Activated CD4-positive, alpha-beta T cell treated with anti-CD3 and anti-CD28 coated beads, Interleukin-2, amount 50 U/mL, for 1 hour (primary cell): ENCODE measurements at places on chromosomes 4 and X.

GRCh38 chr4:159006202-159006601 lies 96.7 kb upstream of the RAPGEF2 start:
- DNase-seq, result no peak

GRCh38 chr4:82865592-82865991 lies 25.4 kb downstream of the SEC31A start:
- no peak for DNase-seq

GRCh38 chr4:36979533-36979932 lies 265.0 kb upstream of the NWD2 start:
- DNase-seq, result no peak

DNA sequence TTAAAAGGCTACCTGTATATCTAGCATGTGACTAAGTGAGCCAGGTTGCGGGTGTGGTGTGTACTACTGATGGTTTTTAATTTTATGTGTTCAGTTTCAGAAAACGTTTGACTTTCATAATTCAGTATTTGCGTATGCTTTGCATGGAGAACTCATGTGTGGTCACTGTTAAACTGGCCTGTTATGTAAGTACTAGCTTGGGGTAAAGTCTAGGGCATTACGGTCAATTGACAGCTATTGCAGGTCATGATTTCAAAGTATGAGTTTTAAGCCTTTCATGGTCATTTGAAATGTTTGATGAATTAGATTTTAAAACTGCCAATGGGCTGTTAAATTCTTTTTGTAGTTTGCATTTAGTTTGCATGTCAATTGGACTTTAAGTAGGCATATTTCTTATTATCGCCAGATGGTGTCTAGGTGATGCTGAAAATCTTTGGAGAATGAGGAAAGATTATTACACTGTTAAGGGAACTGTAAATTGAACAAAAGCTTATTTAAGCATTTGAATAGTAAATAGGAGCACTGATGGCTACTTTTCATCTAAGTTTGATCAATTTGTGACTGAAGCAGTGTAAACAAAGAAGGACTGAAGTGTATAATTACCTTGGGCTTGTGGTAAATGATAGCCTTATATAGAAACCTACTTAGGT lies 563.4 kb downstream of the DACH2 start:
- DNase-seq, result no peak

DNA sequence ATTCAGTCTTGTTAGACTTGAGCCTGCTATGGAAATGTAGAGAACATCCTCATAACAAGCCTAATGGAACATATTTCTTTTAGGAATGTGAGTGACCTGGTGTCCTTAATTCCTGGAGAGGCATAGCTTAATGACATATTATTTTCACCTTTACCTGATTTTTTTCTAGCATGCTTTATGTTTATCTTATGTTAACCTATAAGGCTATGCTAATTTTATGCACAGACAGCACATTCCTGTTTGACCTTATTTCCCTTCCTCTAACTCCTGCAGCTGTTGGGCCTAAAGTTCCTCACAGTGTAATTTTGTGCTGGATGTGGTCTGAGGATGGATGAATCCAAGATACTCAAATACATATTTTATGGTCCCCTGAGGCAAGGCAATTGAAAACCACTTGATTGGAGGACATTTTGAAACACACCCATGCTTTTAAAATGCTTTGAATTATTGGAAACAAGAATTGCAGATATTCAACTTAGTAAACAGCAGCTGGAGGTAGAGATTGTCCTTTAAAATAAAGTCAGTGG lies 111.5 kb downstream of the LARP7 start:
- no peak for DNase-seq

GRCh38 chr4:106981431-106981830 lies 54.7 kb downstream of the DKK2 start:
- DNase-seq, result no peak

GRCh38 chrX:12987900-12988594 lies 13.1 kb downstream of the TMSB4X start:
- no peak for DNase-seq

DNA sequence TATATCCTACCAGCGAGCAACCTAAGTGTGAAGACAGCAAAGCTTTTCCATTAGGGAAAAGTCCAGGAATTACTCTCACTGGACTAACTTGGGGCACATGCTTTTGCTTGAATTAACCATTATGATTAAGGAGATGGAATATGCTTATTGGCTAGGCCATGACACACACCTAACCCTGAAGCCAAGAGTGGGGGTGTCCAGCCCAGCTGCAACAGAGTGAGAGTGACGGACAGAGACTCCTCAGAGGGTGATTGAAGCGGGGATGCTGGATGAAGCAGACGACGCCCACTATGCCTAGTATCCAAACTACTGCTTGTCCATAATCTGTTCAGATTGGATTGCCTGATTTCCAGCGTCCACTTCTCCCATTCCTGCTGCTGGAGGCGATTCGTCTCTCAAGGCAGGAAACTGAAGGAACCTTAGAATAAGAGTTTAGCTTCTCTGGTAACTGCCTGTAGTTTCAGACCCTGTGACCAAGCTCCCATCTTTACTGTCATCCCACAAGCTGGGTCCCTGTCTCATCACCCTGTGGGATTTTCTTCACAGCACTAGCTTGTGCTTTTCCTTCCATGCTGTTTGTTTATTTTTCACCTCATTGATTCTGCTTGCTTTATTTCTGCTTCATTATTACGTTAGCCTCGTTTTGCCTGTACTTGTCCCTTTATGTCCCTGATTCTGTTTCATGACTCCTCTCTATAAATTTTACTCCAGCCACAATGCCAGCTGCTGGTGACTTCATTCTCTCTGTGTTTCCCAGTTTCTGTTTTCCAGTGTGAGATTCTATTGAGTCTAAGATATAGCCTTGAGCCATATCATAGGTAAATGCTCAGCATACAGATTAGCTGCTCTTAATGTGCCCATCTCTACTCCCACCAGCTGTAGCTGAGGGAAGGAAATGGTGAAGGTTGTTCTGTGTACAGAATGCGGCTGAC lies 19.0 kb downstream of the FAM47E start:
- DNase-seq, result no peak

- DNase-seq, result no peak
Observed at GRCh38 chr4:97496298-97496873, 646.9 kb downstream of the STPG2 start.

- DNase-seq, result no peak
Observed at GRCh38 chr4:2320152-2320551, 58.2 kb upstream of the MXD4 start.

GRCh38 chr4:25466966-25467697 lies 90.1 kb downstream of the ANAPC4 start:
- no peak for DNase-seq

DNA sequence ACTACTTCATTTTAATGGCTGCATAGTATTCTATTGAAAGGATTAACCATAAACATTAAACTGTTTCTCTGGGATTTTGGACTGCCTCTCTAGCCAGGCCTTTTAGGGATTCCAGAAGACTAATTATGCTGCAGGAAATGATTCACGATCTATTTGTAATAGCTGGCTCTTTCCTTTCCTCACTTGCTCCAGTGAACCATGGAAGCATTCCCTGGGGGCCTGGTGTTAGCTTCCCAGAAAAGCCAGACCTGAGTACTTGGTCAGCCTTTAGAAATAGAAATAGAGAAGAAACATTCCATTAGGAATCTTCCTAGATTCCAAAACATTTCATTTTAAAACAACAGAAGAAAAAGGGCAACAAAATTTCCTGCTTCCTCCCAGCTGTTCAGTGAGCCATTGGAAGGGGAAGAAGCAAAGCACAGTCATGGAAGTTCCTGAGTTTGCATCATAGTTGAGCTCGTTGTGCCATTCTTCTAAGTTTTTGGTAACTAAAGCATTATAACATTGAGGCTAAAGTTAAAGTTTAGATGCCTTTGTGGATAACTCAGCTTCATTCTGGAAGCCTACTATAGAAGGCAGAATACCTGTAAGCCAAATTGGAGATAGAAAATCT lies 83.5 kb downstream of the NPNT start:
- no peak for DNase-seq

DNA sequence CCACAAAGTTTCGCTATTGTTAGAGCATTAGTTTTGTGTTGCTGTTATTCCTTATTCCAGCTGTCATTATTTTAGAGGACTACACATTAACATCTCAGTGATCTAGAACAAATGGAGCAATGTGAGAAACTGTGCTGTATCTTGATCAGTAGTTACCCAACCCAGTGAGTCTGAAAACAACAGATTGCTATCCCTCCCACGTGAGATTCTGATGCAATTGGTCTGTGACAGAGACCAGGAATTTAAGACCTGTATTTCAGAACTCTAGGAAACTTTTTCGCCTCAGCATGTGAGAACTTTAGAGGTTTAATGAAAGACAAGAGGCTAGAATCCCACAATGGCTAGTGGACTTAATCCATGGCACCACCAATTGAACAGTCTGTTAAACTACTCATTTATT lies 35.7 kb upstream of the CDS1 start:
- DNase-seq, result no peak

DNA sequence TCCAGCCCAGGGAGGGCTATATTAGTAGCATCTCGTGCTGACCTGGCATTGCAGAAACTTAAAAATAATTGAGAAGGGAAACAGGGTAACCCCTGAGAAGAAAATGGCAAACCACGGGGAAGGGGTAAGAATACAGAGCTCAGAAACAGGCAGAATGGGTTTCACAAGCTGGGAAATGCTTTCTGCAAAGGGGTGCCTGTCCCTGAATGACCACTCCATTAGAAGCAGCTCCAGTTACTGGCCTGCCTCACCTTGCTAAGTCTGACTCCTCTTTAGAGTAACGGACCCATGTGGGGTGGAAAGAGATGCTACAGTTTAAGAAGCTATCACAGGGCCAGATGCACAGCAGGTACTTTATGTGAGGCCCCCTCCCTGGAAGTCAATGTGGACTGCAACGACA lies 2.5 kb downstream of the WDR1 start:
- DNase-seq, result no peak

- DNase-seq, result no peak
Observed at GRCh38 chrX:139862208-139862607, 70.6 kb downstream of the ATP11C start.

GRCh38 chr4:76016393-76016792 lies 6.9 kb downstream of the CXCL10 start:
- no peak for DNase-seq

GRCh38 chr4:7793186-7793585 lies 146.5 kb downstream of the AFAP1 start:
- DNase-seq, result no peak

DNA sequence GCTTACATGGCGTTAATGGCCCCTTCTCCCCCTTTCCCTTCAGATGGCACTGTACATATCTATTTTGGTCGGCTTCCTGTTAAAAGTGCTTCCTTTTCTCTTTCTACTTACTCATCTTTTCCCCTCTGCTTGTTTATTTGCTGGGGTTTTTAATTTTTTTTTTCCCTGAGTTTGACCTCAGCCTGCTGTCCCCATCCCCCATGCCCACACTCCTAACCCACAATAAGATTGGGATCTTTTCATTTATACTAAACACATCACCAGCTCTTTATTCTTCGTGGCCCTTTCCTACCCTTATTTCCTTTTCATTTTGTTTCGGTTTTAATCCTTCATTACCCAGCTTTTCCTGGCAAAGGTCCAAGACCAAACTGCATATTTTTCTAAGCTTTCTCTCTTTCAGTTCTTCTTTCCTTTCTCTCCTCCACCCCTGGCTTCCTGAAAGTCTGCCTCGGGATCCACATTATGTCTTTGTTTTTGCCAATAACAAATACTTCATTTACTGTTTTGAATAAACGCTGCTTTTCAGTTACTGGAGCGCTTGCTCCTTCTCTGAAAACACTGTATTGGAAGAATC lies 152.0 kb upstream of the USP9X start:
- DNase-seq, result peak; percentile 11

DNA sequence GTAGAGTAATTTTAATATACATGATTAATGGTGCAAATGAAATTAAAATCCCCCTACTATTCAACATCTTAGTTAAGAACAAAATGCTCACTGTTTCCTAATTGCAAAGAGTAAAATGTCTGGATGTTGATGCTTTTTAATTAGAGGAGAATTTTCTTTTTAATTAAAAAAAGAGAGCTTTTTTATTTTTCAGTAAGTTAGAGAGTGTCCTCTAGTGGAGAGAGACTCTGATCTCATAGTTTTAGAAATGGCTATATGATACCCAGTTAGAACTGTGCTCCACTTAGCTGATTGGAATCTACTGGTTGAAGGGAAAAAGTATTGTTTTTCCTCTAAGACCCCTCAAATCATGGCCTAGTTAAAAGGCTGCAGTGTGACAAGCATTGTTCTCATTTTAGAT lies 312.0 kb upstream of the MAGEB2 start:
- DNase-seq, result no peak

GRCh38 chr4:181987392-181987791 lies 255.8 kb upstream of the TENM3 start:
- DNase-seq, result no peak

DNA sequence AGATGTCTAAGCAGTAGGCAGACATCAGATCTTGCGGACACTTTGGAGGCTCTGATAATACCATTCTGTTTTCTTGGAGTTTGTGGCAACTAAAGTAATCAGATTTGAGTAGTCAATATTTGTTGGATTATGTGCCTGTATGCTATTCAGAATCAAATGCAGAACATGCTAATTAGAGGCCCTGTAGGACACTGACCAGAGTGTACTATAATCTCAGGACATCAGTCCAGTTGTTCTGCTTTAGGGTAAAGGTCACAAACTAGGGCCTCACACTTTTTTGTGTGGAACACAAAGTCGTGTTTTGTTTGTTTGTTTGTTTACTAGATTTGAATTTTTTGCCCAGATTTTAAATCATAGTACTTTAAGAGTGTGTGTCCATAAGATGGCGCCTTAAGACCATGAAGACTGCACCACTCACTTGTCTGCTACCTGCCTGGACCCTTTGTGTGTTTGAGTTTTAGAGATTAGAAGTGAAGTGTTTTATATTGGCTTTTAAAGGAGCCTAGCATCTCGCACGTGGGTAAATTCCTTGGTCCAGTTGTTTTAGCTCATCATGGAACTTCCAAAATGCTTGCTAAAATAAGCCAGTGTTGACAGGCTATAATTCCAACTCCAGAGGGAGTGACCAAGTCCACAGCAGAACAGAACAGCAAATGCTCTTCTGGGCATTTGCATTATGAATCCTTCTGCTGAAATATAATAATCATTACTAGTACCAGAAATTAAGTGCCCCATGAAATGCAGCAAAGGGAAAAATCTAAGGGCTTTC lies 34.7 kb downstream of the IL13RA1 start:
- no peak for DNase-seq

GRCh38 chrX:39816871-39817731 lies 280.7 kb downstream of the BCOR start:
- DNase-seq, result no peak

DNA sequence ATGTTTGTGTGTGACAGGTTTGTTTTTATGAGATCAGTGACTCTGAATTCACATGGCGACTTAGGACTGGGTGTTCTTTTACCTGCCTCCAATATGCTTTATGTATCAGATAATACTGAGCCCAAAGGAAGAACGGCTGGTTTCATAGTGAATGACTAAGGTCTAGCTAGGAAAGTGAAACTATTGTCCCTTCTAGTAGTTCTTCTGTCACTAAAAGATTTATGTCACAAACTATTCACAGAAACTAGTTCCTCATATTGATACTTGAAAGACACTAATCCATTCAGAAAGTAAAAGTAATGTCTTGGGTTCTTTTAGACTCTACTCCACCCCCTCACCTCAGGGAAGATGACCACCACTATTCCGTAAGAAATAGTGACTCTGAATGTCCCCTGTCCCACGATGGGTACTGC lies 81.7 kb downstream of the EGF start:
- no peak for DNase-seq

- DNase-seq, result no peak
Observed at GRCh38 chr4:20672262-20672661, 28.0 kb upstream of the PACRGL start.

GRCh38 chrX:24260842-24261550 lies 52.9 kb downstream of the SUPT20HL2 start:
- DNase-seq, result no peak
